ENCODE measurements at places on chromosomes 13 and 19. TPM values are rescaled to one million over a fixed set of nuclear protein-coding genes. Genes with fewer than 3 reads are reported as not detected.

The MAMSTR gene
- 0.55 TPM for total RNA-seq

GRCh38 chr13:78298657-78299056, 304.7 kb downstream of the POU4F1 start:
- no peak overlapping the region for H3K4me3 ChIP-seq
- H3K36me3 ChIP-seq: no peaks in the 10 kb centered on the region
- H3K27me3 ChIP-seq: no peaks in the 10 kb centered on the region
- H3K27ac ChIP-seq: no peak overlapping the region
- DNase-seq: peak; percentile 33
- no peaks in the 10 kb centered on the region for H3K4me1 ChIP-seq

DNA sequence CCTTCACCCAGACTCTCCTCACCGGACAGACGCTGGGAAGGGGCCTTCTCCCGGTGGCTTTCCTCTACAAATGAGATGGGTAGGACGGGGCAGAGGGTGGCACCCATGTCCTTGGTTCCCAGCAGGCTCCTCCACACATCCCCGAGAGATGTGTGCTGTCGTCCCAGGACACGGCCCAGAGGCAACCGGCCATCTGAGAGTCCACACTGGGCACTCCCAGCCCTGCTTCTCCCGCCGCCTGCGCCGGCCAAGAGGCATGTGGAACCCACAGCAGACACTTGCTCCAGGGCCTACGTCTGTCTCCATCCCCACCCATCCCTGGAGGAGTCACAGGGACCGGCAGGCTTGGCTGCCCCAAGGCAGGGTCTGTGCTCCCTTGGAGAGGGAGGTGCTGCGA, 179.9 kb downstream of the KDM4B start:
- H3K27me3 ChIP-seq: no peaks in the 10 kb centered on the region
- no peak for DNase-seq
- H3K4me3 ChIP-seq: no peak overlapping the region

The NLRP7 gene
- total RNA-seq: not detected

DNA sequence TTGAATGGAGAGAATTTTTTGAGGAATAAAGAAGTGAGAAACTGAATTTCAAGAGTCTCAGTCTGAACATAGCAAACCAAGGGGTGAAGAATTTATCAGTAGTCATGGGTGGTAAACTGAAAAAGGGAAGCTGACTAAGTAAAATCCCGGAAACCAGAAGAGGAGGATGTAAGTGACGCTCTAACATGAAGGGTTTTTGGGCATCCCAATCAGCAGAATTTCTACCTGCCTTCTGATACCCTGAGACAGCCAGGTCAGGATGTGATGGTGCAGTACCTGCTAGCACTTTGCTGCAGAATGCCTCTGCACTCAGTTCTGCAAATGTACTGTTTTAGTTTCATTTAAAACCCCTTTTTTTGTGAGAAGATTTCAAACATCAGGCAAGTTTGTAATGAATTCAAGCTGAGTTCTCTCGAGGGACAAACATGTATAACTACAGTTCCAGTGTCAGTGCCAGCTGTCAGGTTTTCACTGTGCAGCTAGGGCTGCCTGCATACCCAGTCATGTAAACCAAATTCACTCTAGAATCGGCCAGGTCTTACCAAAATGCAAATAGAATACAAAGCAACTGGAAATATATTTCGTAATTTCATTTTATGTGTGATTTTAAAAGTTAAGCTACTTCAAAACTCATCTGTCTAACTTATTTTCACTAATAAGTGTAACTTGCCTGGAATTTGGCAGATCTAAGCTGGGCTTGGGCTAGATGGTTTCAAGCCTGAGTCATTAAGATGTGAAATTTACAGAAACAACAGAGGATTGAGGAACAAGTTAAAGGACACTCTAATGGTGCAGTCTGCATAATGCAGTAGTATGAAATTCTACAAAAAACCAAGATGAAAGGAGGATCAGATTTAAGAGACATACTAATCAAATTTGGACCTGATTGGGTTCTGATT, 13.8 kb downstream of the METTL21C start:
- no peaks in the 10 kb centered on the region for H3K27me3 ChIP-seq
- H3K36me3 ChIP-seq: peaks cover 28% of the 10 kb centered on the region
- no peak overlapping the region for H3K4me3 ChIP-seq
- H3K4me1 ChIP-seq: no peaks in the 10 kb centered on the region
- no peak overlapping the region for H3K27ac ChIP-seq
- peak; percentile 14 for DNase-seq

DNA sequence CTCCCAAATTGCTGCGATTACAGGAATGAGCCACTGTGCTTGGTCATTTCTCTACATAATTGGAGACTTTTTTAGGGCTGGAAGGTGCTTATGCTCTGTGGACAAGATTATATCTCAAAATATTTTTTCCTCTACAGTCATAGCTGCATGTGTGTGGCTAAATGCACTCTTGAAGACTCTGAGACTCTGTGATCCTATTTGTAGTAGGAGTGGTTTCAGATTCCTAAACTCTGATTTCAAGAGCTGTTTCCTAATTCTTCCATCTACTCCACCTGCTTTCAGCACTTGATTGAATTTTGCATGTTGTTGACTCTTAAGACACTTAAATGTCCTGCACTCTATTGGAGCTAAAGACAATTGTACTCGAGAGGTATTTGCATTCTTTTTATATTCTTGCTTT, 78.0 kb downstream of the KLF5 start:
- H3K36me3 ChIP-seq: no peaks in the 10 kb centered on the region
- H3K27me3 ChIP-seq: no peaks in the 10 kb centered on the region
- DNase-seq: no peak
- peaks cover 4% of the 10 kb centered on the region for H3K4me1 ChIP-seq
- H3K27ac ChIP-seq: no peak overlapping the region

DNA sequence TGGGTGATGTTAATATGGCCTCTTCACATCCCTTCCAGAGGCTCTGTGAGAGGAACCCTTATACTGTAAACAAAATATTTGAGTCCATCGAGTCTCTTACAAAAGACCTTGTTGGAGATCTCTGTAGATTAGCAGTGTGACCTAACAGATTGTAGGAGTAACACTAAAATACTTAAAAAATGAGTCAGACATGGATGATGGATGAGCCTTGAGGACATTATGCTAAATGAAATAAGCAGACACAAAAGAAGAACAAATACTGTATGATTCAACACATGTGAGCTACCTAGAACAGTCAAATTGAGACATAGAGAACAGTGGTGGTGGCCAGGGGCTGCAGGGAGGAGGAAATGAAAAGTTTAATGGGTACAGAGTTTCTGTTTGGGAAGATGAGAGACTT, 152.2 kb upstream of the UBL3 start:
- peaks cover 2% of the 10 kb centered on the region for H3K4me1 ChIP-seq
- H3K27me3 ChIP-seq: no peaks in the 10 kb centered on the region
- no peak overlapping the region for H3K4me3 ChIP-seq
- H3K27ac ChIP-seq: peak overlapping the region; percentile 14
- DNase-seq: peak; percentile 92

The CYP2A7 gene
- not detected for total RNA-seq

DNA sequence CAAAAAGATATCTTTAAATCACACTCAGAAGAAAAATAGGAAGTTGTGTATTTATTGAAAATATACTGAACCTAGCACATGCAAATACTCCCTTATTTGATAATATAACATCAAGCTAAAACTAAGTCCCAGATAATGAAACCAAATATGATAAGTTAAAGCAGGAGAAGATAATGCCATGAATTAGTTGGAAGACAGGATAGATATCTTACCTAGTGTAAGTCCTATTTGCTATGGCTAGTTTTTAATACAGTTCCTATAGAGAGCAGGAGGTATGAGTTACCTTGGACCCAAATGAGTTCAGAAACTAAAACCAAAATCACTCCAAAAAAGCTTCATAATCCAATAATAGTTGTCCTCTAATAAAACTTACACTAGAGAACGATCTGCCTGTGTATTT, 1407.1 kb upstream of the MIR17HG start:
- no peak overlapping the region for H3K27ac ChIP-seq
- H3K4me3 ChIP-seq: no peak overlapping the region
- no peaks in the 10 kb centered on the region for H3K36me3 ChIP-seq
- H3K4me1 ChIP-seq: no peaks in the 10 kb centered on the region

DNA sequence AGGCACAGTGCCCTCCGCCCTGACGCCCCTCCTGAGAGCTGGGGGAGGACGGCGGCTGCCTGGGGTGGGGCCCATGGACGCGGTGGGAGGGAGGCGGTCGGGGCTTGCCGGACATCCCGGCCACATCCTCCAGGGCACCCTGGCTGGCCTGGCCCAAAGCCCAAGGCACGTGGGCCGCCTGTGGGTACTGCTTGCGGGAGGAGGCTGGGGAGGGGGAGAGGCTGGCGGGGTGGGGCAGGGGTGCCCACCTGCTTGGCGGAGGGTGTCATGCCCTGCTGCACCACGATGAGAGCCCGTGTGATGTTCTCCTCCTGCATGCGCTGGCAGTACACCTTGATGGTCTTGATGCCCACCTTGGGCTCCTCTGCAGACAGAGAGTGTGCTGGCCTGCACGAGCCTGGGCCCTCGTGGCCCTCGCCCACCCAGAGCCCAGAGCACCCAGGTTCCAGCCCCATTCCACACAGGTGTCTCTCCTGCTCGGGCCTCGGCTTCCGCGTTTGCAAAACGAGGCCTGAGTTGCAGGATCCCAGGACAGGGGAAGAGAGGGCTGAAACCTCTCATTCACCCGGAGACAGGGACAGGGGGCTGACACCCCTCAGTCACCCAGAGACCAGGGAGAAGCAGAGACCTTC, 3.5 kb downstream of the POLR2E start:
- H3K4me3 ChIP-seq: no peak overlapping the region
- H3K27ac ChIP-seq: no peak overlapping the region
- no peaks in the 10 kb centered on the region for H3K27me3 ChIP-seq
- H3K4me1 ChIP-seq: peaks cover 12% of the 10 kb centered on the region
- peaks cover 2% of the 10 kb centered on the region for H3K36me3 ChIP-seq
- DNase-seq: no peak

GRCh38 chr19:3420909-3421619, 54.7 kb downstream of the NFIC start:
- H3K36me3 ChIP-seq: no peaks in the 10 kb centered on the region
- H3K4me3 ChIP-seq: no peak overlapping the region
- no peak for DNase-seq
- H3K4me1 ChIP-seq: peaks cover 2% of the 10 kb centered on the region
- H3K27me3 ChIP-seq: no peaks in the 10 kb centered on the region

GRCh38 chr13:37293295-37293694, 187.8 kb upstream of the CSNK1A1L start:
- no peaks in the 10 kb centered on the region for H3K4me1 ChIP-seq
- DNase-seq: no peak
- H3K36me3 ChIP-seq: no peaks in the 10 kb centered on the region
- H3K4me3 ChIP-seq: no peak overlapping the region

DNA sequence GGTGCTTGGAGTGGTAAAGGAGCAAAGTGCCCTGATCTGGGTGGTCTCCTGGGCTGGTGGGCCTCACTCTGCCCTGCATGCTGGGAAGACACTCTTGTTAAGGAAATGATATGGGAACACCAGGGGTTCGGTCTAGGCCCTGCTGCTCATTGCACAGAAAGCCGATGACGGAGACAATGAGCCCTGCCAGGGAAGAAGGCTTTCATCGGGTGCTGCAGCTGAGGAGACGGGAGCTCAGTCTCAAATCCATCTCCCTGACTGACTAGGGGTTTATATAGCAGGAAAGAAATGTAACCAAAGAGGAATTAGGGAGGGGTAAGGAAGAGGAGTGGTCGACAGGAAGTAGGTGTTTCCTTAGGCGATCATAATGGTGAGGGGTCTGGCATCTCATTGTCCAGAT, 253.4 kb downstream of the TEX29 start:
- no peak for DNase-seq
- H3K27ac ChIP-seq: no peak overlapping the region
- H3K4me1 ChIP-seq: no peaks in the 10 kb centered on the region
- no peak overlapping the region for H3K4me3 ChIP-seq

- peaks cover 15% of the 10 kb centered on the region for H3K4me1 ChIP-seq
- peak; percentile 75 for DNase-seq
- H3K27me3 ChIP-seq: no peaks in the 10 kb centered on the region
- no peak overlapping the region for H3K4me3 ChIP-seq
Measured at GRCh38 chr13:99150575-99151361, 49.9 kb upstream of the UBAC2 start.

- peaks cover 18% of the 10 kb centered on the region for H3K4me1 ChIP-seq
- no peaks in the 10 kb centered on the region for H3K36me3 ChIP-seq
- H3K27ac ChIP-seq: peak overlapping the region; percentile 52
- H3K4me3 ChIP-seq: no peak overlapping the region
Measured at GRCh38 chr13:48626726-48627451, 26.8 kb upstream of the CYSLTR2 start.

DNA sequence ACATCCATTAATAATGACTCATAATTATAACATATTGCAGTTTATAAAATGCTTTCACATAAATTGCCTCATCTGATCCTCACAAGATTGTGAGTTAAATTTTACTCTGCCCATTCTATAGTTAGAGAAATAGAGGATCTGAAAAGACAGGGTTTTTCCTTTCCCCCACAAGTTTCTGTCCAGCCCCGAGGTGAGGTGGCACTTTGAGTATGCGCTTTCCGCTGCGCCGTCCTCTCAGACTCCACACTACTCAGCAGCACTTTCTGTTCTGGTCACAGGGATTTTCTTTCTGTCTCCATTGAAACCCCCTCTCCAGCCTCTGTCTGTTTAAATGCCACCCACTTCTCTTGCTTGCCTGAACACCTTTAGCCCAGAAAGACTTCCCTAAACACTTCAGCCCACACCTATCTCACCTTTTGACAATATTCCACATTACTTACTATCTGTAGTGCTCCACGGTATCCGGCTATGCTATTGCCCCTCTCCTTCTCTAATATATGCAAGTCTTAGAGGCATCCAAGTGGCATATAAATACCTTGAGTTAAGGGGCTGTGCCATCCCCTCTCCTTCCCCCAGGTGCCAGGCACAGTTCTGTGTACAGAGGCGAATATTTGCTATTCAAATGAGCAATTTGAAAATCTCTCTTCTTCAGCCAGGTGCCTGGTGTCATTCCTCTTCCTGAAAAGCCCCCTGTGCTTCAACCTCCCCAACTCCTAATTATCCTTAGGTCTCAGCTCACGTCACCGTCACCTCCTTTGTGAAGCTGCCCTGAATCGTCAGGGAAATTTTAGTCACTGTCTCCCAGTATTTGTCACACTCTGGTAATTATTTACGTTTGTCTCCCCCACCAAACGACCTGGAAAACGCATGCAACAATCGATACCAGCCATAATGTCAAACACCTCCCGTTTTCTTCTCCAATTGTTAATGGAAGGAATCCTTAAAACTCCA, 268.7 kb downstream of the NHLRC3 start:
- H3K4me1 ChIP-seq: peaks cover 4% of the 10 kb centered on the region
- H3K36me3 ChIP-seq: no peaks in the 10 kb centered on the region
- H3K4me3 ChIP-seq: no peak overlapping the region
- DNase-seq: no peak
- no peaks in the 10 kb centered on the region for H3K27me3 ChIP-seq
- H3K27ac ChIP-seq: no peak overlapping the region

The PLPPR3 gene
- total RNA-seq: 29.2 TPM

The ALOX5AP gene
- 2.9 TPM for total RNA-seq

GRCh38 chr13:38530492-38530891, 156.4 kb upstream of the FREM2 start:
- no peak overlapping the region for H3K27ac ChIP-seq
- H3K4me1 ChIP-seq: no peaks in the 10 kb centered on the region
- peak; percentile 6 for DNase-seq
- no peak overlapping the region for H3K4me3 ChIP-seq
